Upper lobe of right lung (tissue), 1 donor: ENCODE measurements at places on chromosomes 7 and 10. TPM values are rescaled to one million over a fixed set of nuclear protein-coding genes. Genes with fewer than 3 reads are reported as not detected.
A peak's percentile ranks its signal among the peaks of the same experiment; 100 is the strongest.

DNA sequence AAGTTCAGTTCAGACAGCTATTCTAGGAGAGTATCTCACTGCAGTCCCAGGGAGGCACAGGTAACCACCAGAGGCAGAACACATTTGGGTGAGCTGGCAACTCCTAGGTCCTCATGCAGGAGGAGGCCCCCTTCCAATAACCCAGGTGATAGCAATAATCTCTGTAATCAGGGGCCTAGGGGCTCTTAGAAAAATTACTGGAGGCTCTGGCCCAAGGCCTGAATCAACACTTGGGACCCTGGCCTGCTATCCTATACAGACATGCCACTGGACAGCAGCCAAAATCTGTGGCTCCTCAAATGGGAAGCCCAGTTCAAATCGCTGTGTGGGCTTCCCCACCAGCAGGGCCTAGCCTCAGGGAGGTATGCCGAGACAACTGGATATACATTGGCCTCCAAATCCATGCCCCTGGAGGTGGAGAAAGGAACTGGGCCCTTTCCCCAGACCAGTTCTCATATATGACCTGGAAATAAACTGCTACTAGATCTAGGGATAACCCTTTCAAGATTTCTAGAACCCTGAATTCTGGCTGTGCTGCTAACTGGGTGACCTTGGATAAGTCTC is 1.6 kb downstream of the AVPI1 start:
- H3K4me3 ChIP-seq, result peak overlapping the region; percentile 68
- H3K36me3 ChIP-seq, result no peaks in the 10 kb centered on the region
- H3K4me1 ChIP-seq, result peaks cover 59% of the 10 kb centered on the region

DNA sequence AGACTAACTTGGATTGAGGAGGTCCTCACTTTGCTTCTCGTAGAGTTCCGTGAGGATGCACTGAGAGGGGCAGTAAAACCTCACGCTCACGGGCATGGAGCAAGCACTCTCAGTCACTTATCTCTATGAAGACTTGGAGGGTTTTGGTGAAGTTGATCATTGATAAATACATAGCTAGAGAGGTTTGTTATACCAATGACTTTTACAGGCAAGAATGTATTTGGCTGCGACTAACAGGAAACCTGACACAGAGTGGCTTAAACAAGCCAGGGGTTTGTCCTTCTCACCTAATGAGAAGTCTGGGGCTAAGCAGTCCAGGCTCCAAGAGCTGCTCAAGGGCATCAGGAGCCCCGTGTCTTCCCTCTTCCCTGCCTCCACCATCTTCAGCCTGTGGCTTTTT is 6.1 kb downstream of the BICC1 start:
- no peak overlapping the region for H3K27ac ChIP-seq
- peaks cover under 1% of the 10 kb centered on the region for H3K4me1 ChIP-seq
- H3K27me3 ChIP-seq, result peaks cover 37% of the 10 kb centered on the region

GRCh38 chr7:77543910-77544309 is 6.8 kb downstream of the PTPN12 start:
- H3K4me3 ChIP-seq, result no peak overlapping the region
- H3K36me3 ChIP-seq, result no peaks in the 10 kb centered on the region
- DNase-seq, result no peak
- peaks cover 60% of the 10 kb centered on the region for H3K4me1 ChIP-seq

DNA sequence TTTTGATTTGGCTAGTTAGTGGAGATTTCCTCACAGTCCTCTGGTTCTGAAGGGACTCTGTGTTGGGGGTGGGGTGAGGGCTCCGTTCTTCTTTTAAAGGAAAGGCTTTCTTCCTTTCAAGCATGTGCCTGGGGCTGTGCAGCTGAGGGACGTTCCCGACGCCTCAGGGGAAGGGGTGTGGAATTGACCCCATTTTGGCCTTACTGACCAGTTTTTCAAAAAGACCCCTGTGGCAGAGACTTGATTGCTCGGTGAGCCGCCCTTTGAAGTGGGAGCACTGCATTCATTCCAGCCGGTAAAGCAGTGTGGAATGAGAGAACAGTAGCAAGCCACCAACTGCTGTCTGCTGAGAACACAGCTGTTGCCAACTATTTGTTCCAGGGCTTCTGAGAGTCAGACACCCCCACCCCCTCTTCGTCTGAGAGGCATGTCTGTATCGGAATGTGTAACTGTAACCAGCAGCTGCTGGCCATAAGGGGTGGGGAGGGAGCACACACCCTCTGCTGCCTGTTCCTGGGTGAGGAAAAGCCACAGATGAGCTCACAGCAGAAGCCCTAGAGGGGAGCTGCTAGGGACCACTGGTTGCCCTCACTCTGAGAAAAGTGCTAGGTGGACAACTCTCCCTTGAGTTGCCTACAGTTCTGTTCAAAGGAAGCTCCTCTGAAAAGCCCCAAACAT is 33.2 kb downstream of the WBP1L start:
- DNase-seq, result peak; percentile 81
- peak overlapping the region; percentile 90 for H3K27ac ChIP-seq
- no peaks in the 10 kb centered on the region for H3K36me3 ChIP-seq
- peak overlapping the region; percentile 46 for H3K4me3 ChIP-seq
- peaks cover 83% of the 10 kb centered on the region for H3K4me1 ChIP-seq

DNA sequence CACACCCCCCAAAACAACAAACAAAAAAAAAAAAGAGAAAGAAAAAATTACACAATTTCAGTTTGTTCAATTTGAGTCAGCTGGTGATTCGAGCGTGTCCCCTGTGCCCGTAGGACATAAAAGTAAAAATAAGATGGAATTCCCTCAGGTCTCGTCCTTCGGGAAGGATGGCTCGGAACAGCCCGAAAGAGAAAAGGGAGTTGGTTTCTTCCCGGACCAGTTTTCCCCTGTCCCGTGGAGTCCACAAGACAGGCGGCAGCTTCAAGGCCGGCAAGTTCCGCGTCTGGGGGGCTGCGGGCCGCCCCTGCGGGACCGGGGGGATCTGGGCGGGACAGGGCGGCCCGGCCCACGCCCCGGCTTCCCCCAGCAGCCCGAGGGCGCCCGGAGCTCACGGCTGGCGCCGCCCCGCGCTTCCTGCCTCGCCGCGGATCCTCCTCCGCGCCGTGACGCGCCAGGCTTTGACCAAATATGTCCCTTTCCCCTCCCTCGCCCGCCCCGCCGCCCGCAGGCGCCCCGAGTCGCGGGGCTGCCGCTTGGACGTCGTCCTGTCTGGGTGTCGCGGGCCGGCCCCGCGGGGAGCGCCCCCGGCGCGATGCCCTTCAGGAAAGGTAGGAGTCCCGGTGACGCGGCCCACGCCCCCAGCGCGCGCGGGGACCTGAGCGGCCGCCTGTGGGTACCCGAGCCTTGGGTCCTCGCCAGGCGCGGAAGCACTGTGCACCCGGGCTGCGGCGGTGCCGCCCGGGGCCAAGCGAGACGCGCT is 55.8 kb downstream of the RBM17 start:
- H3K4me3 ChIP-seq, result peak overlapping the region; percentile 79
- peaks cover 16% of the 10 kb centered on the region for H3K4me1 ChIP-seq
- H3K27ac ChIP-seq, result peak overlapping the region; percentile 84

GRCh38 chr10:73786512-73786885 is 1.1 kb downstream of the ZSWIM8 start:
- H3K27ac ChIP-seq, result peak overlapping the region; percentile 85
- peak overlapping the region; percentile 86 for H3K4me3 ChIP-seq

DNA sequence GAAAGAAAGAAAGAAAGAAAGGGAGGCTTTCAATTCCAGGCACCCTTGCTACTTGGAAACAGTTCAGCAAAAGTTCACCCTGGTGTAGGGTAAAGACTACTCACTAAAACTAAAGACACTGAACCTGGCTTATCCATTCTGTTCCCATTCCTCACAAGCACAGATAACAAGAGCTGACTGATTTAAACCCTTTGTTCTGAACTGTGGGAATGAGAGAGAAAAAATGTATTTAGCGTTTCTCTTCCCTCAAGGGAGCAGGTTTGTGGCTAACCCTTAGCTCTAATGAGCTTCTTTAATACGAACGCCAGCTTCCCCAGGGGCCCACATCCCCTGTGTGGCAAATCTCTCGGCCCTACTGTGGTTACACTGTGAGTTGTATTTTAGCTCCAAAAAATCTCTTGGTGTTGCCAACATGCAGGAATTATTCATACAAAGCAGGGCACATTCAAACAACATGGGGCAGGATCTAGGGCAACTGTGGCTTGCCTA is 23.3 kb downstream of the PRTFDC1 start:
- no peaks in the 10 kb centered on the region for H3K4me1 ChIP-seq
- H3K36me3 ChIP-seq, result no peaks in the 10 kb centered on the region
- H3K27ac ChIP-seq, result no peak overlapping the region
- H3K4me3 ChIP-seq, result no peak overlapping the region

The GFRA1 gene
- 3.4 TPM for total RNA-seq

The ABCA13 gene
- 0.35 TPM for total RNA-seq

The ADK gene
- total RNA-seq, result 53.0 TPM

The NODAL gene
- total RNA-seq, result not detected
